ENCODE measurements at places on chromosomes 1 and 21. TPM values are rescaled to one million over a fixed set of nuclear protein-coding genes. Genes with fewer than 3 reads are reported as not detected.

CD247 gene
- polyA plus RNA-seq, result 10.8 TPM

HPCAL4 gene
- 0.13 TPM for polyA plus RNA-seq

RNF2 gene
- polyA plus RNA-seq, result 13.9 TPM

SORT1 gene
- 0.13 TPM for polyA plus RNA-seq

GRCh38 chr1:208951908-208952307 lies 631.6 kb upstream of the CAMK1G start:
- H3K27ac ChIP-seq, result no peak overlapping the region
- H3K4me3 ChIP-seq, result no peak overlapping the region
- DNase-seq, result no peak

GRCh38 chr1:229905031-229905545 lies 161.9 kb upstream of the GALNT2 start:
- H3K36me3 ChIP-seq, result no peaks in the 10 kb centered on the region
- H3K27me3 ChIP-seq, result peaks cover 4% of the 10 kb centered on the region
- H3K27ac ChIP-seq, result no peak overlapping the region
- H3K4me3 ChIP-seq, result no peak overlapping the region
- no peaks in the 10 kb centered on the region for H3K4me1 ChIP-seq

- H3K27ac ChIP-seq, result no peak overlapping the region
- H3K27me3 ChIP-seq, result no peaks in the 10 kb centered on the region
- H3K4me3 ChIP-seq, result no peak overlapping the region
- no peak for DNase-seq
These were observed 10.6 kb downstream of the CELSR2 start for GRCh38 chr1:109259674-109260557.

DNA sequence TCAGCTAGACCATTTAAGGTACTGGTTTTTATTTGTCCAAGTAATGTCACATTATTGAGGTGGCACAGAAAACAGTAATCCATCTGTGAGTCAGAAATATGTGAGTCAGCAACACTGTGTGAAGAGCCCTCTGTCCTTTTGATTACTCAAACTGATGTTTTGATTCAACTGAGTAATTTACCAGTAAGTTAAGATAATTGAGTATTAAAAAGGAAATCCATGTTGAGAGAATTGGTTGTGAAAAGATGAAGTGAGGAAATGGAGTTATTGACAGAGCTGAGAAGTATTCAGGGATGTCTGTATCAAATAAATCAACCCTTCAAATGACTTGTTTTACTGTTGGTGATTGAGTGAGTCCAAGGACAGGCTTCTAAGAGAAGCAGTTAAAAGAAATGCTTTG lies 302.7 kb upstream of the SGIP1 start:
- H3K36me3 ChIP-seq, result no peaks in the 10 kb centered on the region
- DNase-seq, result no peak
- H3K4me1 ChIP-seq, result no peaks in the 10 kb centered on the region
- H3K27ac ChIP-seq, result no peak overlapping the region
- no peak overlapping the region for H3K4me3 ChIP-seq

GRCh38 chr1:112332176-112333150 lies 63.6 kb upstream of the CTTNBP2NL start:
- no peaks in the 10 kb centered on the region for H3K4me1 ChIP-seq
- no peak overlapping the region for H3K27ac ChIP-seq
- DNase-seq, result no peak
- no peak overlapping the region for H3K4me3 ChIP-seq
- no peaks in the 10 kb centered on the region for H3K36me3 ChIP-seq

GRCh38 chr1:53600561-53600960 lies 138.4 kb downstream of the GLIS1 start:
- H3K27ac ChIP-seq, result no peak overlapping the region
- no peaks in the 10 kb centered on the region for H3K36me3 ChIP-seq
- no peaks in the 10 kb centered on the region for H3K27me3 ChIP-seq

DNA sequence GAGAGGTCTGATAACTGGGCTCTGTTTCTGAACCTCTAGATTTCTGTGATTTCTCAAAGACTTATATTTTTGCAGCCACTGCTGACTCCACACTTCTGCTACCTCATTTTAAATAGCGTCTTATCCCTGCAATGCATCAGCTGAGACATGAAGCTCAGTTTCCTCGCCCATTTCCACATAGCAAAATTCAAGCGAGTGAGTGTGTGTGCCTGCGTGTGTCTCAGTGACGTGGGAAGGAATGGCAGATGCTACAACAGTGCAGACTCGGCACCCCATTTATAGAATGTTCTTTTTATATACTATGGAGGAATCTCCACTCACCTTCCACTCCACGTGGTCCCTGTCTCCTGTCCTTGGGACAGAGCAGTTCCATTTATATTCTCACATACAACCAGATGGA lies 35.7 kb downstream of the ZMYND12 start:
- no peak for DNase-seq
- no peaks in the 10 kb centered on the region for H3K36me3 ChIP-seq
- H3K4me1 ChIP-seq, result no peaks in the 10 kb centered on the region

GRCh38 chr1:153397051-153397923 lies 6.4 kb upstream of the S100A8 start:
- peaks cover 4% of the 10 kb centered on the region for H3K27me3 ChIP-seq
- no peak for DNase-seq
- no peaks in the 10 kb centered on the region for H3K4me1 ChIP-seq
- H3K4me3 ChIP-seq, result no peak overlapping the region

DNA sequence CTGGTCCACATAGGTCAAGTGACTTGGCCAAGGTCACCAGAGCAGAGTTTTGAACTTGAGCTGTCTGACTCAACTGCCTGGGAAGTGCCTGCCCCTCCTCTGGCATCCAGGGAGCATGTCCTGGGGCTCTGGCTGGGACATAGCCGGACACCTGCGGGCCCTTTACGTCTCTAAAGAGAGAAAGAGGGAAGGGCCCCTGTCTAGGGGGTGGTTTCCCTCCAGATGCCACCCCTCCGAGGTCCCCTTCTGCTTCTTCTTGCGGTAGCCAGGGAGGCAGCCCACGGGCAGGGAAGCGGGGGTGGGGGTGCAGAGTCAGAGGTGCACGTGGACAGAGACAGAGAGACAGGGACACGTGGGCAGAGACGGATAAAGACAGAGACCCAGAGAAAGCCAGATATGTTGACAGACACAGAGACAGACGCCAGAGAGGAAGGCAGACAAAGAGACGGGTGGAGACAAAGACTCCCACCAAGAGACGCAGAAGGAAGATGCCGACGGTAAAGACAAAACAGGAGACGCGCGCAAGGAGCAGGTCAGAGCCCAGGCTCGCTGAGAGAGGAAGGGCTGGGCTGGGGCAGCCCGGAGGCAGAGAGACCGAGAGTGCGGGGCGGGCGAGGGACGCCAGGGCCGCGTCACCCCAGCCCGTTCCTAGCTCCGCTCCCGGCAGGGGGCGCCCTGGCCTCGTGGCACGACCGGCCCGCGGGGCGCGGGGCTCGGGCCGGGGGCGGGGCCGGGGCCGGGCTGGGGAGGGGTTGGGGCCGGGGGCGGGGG lies 458 bp upstream of the ALPL start:
- H3K4me1 ChIP-seq, result peaks cover 22% of the 10 kb centered on the region
- no peaks in the 10 kb centered on the region for H3K36me3 ChIP-seq
- H3K4me3 ChIP-seq, result peak overlapping the region; percentile 41

DNA sequence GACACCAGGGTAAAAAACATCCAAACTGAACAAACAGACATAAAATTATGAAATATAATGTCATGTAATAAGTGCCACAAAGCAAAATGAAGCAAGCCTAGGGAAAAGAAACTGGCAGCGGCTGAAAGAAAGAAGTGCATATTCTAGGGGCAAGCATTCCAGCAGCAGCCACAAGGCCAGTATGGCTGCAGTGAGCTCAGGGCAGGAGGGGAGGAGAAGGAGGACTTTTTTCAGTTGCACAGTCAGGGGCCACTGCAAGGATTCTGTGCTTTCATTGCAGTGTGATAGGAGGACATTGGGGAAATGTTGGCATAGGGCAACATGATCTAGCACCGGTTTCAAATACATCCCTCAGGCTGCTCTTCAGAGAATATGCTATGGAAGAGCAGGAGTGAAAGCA lies 263.8 kb downstream of the NEGR1 start:
- no peaks in the 10 kb centered on the region for H3K4me1 ChIP-seq
- no peak overlapping the region for H3K27ac ChIP-seq
- H3K27me3 ChIP-seq, result no peaks in the 10 kb centered on the region
- H3K36me3 ChIP-seq, result no peaks in the 10 kb centered on the region
- no peak overlapping the region for H3K4me3 ChIP-seq
